ENCODE measurements at places on chromosomes 5 and 9. TPM values are rescaled to one million over a fixed set of nuclear protein-coding genes. Genes with fewer than 3 reads are reported as not detected.
A peak's percentile ranks its signal among the peaks of the same experiment; 100 is the strongest.

- DNase-seq: peak; percentile 71
These were observed 6.3 kb downstream of the TESK1 start for GRCh38 chr9:35611230-35611797.

DNA sequence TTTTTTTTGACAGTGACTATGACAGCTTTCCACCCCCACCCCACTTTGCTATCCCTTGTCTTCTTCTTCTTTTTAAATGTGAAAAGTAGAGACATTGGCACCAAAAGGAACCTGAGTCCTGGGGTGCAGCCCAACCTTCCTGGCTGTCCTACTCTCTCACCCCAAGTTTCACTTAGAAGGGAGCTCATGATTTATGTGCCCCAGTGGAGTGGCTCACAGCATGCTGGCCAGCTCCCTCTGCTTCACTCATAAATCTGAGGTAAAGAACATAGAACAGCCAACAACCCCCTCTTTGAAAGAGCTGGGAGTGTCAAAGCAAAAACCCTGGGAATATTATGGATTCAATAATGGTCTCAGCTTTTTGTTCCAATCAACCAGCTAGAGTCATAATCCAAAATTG is 196.3 kb upstream of the DAPK1 start:
- DNase-seq: no peak

DNA sequence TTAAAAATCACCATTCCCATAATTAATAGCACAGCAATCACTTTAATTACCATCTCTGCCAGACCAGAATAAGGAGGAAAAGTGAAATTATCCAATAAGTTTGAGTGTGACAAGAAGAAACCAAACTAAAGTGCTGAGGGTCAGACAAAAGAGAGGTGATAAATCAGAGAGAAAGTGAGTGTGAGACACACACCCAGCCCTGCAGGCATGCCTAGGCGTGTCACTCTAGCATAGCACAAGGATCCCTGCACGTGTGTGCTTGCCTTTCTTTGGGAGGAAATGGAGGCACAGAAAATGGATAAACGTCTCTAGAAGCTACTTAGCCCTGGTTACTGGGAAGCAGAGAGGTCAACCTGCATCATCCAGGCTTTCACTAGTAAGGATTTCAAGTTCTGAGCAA is 56.2 kb downstream of the SEMA6A start:
- DNase-seq: no peak

DNA sequence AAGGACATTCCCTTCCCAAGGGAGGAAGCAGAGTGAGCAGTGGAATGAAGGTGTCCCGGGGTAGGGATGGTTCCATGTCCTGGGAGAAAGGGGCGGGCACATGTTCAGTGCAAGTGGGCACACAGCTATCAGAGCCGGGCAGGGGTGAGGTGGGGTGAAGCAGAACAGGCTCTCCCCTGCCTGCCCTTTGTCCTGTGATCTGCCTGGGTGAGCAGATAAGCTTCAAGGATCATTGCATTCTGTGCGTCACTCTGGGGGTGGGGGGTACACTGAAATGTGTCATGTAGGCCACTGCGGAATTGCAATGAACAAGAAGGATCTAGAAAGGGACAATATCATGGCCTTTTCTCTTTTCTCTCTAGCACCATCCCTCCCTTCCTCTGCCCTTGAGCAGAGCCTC is 61.7 kb upstream of the SHB start:
- no peak for DNase-seq

DNA sequence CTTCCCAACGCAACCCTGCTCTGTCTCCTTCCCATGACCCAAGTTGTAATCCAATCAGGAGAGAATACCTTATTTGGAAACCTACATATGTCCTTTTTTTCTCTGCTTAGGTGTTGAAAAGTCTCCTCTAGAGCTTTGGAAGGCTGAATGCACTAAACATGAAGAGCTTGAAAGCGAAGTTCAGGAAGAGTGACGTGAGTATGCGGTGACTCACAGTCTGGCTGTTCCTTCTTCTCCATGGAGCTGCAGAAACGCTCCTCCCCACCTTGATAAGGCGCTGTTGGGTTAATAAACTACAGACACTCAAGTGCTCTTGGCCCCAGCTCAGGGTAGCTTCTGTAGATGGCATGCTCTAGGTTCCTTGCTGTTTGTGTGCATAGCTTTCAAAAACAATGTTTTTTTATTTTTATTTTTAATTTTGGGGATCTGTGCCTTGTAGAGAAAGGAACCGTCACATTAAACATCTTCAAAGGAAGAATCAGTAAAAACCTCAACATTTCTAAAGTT is 30.7 kb downstream of the RAI14 start:
- peak; percentile 55 for DNase-seq

The FAM81B gene
- polyA plus RNA-seq: not detected

GRCh38 chr5:148939676-148940075 is 113.3 kb downstream of the ADRB2 start:
- DNase-seq: no peak

DNA sequence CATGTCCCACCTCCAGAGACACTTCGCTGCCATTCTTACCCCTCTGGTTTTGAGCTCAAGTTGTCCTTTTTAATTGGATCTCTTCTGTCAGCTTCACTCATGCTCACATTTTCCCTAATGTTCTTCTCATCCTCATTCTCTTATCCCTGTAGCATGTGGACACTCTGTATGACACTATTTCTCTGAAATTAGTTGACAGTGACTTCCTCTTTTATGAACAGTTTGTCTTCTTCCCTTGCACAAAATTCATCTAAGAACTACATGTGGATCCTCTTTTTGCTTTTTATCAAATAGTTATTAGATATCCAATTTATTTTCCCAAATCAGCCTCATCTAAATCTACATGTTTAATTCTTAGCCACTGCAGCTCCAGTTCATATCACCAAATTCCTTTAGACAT is 676.2 kb downstream of the MAT2B start:
- DNase-seq: no peak

DNA sequence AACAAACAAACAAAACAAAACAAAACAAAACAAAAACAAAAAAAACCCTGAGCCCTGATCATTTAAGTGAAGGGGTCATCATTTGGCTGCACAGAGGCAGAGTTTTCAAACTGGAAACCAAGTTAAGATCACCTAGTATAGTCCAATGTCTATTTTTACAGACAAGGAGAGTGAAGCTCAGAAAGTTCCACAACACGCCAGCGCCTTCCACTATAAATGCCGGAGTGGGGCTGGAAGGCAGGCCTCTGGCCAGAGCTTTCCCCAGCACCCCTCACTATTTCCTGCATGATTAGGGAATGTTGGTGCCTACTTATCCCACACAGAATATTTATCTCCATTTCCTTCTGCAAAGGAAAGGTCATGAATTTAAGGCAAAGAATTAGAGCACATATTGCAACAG is 319.7 kb upstream of the WWC1 start:
- no peak for DNase-seq

The GFI1B gene
- not detected for polyA plus RNA-seq

DNA sequence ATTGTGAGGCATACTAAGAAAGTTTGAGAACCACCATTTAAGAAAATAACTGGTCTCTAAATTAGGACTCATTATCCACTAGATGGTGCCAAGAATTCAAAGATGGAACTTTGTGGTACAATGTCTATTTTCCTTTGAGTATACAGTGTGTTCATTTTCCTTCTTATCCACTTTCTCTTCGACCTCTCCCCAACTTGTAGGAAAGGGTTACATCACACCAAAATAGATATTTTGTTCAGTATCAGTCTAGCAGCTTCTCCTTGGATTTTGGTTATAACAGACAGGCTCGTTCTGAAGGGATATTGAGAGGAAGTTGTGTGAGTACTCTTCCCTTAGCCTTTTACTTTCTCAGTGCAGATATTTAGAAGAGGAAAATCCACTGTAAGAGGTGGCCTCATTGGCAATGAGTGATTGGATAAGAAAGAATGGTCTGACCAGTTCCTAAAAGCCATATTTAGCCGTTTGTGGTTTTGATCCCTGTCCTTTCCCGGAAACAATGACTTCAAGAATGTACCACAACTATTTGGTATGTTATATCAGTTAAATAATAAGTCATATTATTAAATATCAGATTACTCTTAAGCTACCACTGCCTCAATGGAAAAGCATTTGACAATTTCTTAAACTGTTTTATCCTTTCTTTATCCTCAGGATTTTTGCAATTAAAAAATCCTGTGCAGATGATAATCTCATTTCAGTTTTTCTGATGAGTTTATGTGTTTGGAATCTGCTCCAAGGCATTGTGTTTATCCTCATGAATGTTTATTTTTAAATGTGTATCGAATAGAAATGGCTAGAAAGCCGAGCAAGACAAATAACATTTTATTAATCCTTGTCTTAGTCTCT is 69.0 kb upstream of the GRAMD2B start:
- DNase-seq: peak; percentile 70

DNA sequence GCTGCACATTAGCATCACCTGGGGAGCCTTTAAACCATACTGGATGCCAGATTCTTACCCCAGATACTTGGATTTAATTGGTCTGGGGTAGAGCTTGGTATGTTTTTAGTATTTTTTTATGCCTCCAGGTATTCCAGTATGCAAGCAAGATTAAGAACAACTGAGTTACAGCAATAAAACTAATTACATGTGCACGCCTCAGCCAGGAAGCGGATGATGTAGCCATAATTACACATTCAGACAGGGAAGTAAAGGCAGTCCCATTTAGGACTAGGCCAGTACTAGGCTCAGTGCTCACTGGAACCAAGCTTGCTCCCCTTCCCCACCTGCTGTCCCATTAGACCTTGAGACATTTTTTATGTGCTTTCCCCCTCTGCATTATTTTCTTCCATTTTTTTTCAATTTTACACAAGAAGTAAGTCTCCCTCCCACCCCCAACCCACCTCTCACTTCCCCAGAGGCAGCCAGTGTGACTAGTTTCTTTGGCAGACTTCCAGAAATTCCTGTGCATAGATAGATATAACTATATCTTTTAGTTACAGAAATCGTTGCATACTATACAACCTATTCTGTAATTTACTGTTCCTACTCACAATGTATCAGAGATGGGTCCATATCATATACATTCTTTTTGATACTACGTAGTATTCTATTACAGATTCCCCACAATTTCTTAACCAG is 7.1 kb upstream of the GNAQ start:
- DNase-seq: no peak

DNA sequence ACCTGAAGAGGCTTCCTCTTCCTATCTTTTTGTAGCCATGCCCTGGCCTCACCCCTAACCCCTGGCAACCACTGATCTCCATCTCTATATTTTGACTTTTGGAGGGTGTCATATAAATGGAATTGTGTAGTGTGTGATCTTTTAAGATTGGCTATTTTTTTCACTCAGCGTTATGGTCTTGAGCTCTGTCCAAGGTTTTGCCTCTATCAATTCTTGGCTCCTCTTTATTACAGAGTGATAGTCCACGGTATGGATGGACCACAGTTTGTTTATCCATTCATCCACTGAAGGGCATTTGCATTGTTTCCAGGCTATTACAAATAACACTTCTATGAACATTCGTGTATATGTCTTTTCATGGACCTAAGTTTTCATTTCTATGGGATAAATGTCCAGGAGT is 209.8 kb upstream of the IER5L start:
- no peak for DNase-seq

- DNase-seq: no peak
These were observed 382.9 kb downstream of the MAT2B start for GRCh38 chr5:163888366-163888765.

DNA sequence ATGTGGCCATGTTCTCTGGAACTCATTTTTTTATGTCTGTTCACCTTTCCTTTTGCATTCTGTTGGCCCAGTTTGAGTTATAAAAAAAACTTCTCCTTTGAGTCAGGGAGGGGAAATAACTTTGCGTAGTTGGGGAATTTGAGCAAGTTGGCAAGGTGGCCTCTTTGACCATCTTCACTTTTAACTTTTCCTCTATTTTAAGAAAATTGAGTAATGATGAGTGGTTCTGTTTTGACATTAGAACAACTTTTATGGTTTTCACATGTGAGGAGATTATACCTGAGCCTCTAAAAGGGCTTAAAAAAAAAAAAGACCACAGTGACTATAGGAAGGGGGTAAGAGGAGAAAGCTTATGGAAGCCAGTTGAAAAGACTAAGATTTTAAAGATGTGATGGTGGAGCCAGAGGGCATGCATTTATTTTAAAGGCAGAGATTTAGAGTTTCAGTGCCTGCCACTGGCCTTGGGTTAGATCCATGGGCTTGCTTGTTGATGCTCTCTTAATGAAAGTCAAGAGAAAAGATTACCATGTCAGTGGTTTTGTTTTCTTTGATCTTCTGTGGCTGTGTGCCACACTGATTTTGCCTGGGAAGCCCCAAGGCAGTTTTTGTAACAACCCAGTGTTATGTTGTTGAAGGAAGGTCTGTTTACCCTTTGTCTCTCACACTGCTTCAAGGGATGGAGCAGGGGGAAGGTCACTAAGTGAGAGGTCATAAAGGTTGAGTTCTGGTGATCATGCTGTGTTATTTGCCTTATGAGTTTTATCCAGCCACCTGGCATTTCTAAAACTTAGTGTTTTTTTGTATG is 219.7 kb upstream of the CD180 start:
- no peak for DNase-seq

DNA sequence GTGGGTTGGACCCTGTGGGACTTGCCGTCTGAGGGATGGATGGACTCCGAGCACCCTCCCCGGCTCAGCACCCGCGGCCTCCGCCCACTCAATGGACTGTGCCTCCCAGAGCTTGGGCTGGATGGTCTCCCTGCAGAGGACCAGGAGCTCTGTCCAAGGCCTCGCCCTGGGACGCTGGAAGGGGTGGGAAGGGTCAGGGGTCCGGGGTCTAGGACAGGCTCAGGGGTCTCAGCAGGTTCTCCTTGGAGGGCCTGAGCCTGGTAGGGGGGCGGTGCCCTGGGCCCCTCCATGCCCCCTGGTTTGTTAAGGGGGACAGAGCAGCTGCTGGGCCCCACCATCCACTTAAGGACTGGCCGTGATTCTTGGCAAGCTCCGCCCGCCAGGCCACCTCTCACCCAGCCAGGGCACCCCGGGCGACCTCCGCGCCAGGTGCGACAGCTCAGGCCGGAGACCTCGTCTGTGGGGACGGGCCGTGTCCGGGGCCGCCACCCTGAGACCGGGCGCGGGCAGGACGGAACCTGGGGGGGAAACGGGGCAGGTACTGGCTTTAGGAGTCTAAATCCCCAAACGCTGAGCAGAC is 29.2 kb downstream of the EXOC3 start:
- DNase-seq: no peak

DNA sequence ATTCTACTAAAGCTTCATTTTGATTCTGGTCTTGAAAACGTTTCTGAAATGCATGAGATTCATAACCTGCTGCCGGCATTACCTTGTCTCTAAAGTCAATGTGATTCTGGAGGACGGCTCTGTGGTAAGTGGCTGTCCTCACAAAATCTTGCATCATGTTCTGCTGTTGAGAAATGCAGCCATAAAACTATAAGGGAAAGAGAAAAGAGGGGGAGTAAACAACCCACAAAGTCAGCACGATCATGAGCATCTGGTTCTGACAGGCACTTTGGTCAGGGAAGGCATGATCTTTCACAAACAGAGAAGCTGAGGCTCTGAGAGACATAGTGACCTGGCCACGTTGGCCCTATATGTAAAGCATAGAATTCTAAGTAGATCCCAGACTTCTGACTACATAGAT is 168.9 kb upstream of the PUM3 start:
- no peak for DNase-seq

GRCh38 chr9:1261879-1262766 is 212.0 kb downstream of the DMRT2 start:
- DNase-seq: no peak

DNA sequence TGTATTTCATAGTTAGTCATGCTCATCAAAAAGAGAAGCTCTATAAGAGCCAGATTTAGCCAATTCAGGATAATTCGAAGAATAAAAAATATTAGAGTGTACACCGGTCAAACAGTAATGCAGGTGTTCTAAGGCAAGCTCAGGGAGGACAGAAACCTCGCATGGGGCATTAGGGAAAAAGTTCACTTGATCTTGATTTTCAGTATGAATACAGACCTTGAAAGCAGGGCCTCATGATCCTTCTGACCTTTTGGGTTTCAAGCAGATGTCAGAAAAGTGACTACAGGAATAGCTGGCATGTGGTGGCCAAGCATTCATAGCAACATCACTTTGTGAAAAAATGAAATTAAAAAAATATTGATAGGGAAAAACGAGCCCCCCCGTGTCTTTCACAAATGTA is 394.9 kb downstream of the KIF4B start:
- DNase-seq: no peak
